ENCODE measurements at places on chromosomes 5 and 9.

GRCh38 chr9:20570087-20570486 is 52.2 kb downstream of the MLLT3 start:
- peaks cover 32% of the 10 kb centered on the region for H3K4me1 ChIP-seq
- H3K27ac ChIP-seq: no peak overlapping the region
- H3K36me3 ChIP-seq: peaks cover 14% of the 10 kb centered on the region
- no peak for DNase-seq

DNA sequence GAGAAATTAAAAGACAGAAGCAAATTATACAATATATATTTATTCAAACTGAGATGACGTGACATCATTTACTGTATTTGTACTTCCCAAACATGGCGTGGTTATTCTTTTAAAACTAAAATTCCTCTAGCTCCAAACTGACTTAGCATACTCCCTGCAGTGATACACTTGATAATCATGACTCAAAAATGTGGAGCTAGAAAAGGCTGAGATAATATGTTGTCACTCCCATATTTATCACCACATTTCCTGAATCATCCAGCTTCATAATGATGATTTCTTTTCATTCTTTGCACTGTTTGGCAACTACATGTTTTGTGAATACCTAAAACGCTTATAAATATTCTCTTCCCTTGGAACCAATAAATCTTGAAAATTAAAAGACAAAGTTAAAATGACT is 341.0 kb downstream of the EBF1 start:
- peaks cover 8% of the 10 kb centered on the region for H3K27me3 ChIP-seq
- no peak for DNase-seq
- no peaks in the 10 kb centered on the region for H3K36me3 ChIP-seq
- H3K27ac ChIP-seq: no peak overlapping the region

- no peak for DNase-seq
- H3K27ac ChIP-seq: no peak overlapping the region
- H3K4me1 ChIP-seq: peaks cover 2% of the 10 kb centered on the region
- peaks cover under 1% of the 10 kb centered on the region for H3K36me3 ChIP-seq
These were observed 9.0 kb upstream of the LIX1 start for GRCh38 chr5:97151370-97151769.

- peaks cover 2% of the 10 kb centered on the region for H3K36me3 ChIP-seq
- no peak for DNase-seq
- peaks cover 8% of the 10 kb centered on the region for H3K4me1 ChIP-seq
- peak overlapping the region; percentile 1 for H3K4me3 ChIP-seq
- peaks cover 4% of the 10 kb centered on the region for H3K27me3 ChIP-seq
These were observed 7.2 kb downstream of the INSL6 start for GRCh38 chr9:5178126-5178805.

- no peak for DNase-seq
- H3K36me3 ChIP-seq: no peaks in the 10 kb centered on the region
- H3K27ac ChIP-seq: no peak overlapping the region
- H3K27me3 ChIP-seq: peaks cover 69% of the 10 kb centered on the region
- peaks cover 4% of the 10 kb centered on the region for H3K4me1 ChIP-seq
These were observed 391 bp upstream of the NRG2 start for GRCh38 chr5:140043508-140043872.

GRCh38 chr9:125961072-125961471 is 213.9 kb downstream of the PBX3 start:
- H3K27me3 ChIP-seq: no peaks in the 10 kb centered on the region
- H3K27ac ChIP-seq: no peak overlapping the region
- no peak overlapping the region for H3K4me3 ChIP-seq
- peaks cover 2% of the 10 kb centered on the region for H3K36me3 ChIP-seq

DNA sequence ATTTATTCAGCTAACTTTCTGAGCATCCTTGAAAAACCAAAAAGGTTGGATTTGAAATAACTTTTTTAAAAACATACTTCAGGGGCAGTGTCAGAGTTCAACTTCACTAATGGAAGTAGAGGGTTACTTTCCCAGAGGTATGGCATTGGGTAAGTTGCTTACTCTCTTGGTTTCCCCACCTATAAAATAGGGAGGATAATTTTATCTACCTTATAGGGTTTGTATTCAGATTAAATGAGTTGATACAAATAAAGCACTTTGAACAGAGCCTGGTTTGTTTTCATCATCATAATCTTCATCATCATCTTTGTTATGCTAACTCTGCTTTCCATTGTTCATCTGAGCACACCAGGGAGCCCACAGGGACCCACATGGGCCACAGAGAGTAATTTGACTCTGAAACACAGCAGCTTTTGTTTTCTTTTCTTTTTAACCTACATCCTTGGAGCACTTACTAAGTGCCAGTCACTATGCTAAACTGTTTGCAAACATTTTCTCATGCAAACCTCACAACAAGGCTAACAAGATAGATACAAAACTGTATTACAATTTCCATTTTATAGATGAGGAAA is 179.1 kb upstream of the SLC24A2 start:
- H3K36me3 ChIP-seq: no peaks in the 10 kb centered on the region
- DNase-seq: no peak
- peaks cover 11% of the 10 kb centered on the region for H3K27me3 ChIP-seq
- peaks cover 4% of the 10 kb centered on the region for H3K4me1 ChIP-seq

DNA sequence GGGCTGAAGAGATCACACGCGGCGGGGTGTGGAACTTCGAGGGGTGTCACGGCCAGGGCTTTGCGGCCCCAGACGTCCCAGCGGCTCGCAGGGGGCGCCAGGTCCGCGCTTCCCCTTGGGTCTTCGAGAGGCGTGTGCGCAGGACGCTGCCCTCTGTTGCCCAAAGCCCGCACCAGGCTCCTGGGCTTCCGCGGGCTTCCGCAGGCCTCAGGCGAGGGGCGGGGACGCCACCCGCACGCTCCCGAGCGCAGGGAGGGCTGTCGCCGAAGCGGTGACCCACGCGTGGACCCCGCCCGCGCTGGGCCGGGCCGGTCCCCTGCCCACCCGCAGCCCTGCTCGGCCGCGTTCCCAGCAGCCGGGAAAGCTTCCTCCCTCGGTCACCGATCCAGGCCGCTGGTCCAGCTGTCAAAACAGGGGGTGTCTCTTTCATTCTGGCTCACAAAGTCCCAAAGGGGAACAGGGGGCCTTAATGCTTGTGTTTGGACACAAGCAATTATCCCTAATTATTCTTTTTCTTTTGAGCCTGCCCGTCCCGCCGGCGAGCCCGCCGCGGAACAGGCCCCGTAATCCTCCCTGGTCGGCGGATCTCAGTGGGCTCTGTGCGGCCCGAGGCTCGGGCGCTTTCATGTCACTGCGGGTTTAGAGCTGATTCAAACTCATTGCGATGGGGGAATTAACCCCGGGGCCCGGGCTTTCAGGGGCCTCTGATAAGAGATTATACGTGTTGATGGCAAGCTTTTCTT is 60.6 kb downstream of the TMEM174 start:
- H3K27me3 ChIP-seq: peaks cover 75% of the 10 kb centered on the region
- no peak overlapping the region for H3K4me3 ChIP-seq
- H3K27ac ChIP-seq: no peak overlapping the region
